ENCODE measurements at places on chromosomes 1 and 21.

DNA sequence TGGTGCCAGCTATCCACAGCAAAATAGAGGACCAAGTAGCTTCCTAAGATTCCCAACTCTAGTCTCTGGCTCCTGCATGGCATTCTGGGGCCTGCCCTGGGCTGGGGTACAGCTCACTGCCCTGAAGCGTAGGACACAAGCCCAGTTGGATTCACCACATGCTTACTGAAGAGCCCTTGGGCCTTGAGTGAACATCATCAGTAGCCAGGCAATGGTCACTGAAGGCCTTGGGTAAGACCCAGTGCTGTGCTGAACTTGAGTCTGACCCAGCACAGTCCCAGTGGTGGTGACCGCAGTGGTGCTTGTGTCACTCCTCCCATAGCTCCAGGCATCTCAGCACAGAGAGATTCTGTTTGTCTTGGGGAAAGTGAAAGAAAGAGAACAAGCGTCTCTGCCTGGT, 7.7 kb upstream of the LCE3A start:
- no peak for DNase-seq

GRCh38 chr1:115098979-115099692, 9.8 kb upstream of the TSPAN2 start:
- peak; percentile 41 for DNase-seq

DNA sequence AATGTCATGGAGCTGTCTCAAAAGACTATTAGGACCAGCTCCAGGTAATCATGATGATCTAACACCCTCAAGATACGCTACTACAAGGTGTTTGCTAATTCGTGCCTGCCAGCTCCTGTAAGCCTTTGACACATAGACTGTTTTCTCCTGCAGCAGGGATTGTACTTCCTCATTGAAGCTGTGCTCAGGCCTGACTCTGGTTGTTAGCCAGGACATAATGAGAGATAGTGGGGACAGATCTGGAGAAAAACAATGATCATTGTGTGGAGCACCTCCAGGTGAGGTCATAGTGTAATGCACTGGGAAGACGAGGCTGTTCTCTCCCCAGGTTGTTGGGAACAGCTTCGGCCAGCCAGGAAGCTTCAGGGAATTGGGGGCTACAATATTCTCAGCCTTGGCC, 94.6 kb downstream of the SETD4 start:
- DNase-seq: no peak

DNA sequence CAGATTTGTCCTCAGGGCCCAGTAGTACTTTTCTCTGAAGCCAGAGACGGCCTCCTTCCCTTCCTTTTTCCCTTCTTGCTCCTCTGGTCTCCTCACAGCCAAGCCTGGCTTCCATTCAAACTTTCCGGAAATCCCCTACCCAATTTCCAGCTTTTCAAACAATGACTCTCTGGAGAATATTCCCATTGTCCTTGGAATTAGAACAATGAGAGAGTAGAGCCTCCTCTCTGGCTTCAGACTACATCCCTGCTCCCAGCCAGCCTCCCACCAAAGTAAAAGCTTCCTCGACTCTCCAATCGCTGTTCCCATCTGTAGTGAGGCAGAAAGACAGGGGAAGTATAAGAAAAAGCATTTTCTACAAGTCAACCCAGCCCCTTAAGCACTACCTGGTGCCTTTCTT, 77.7 kb upstream of the SOX13 start:
- DNase-seq: no peak

- DNase-seq: no peak
Observed at GRCh38 chr1:19654886-19655717, 9.6 kb upstream of the HTR6 start.

GRCh38 chr1:47616036-47616435, 178.2 kb downstream of the FOXD2 start:
- no peak for DNase-seq

DNA sequence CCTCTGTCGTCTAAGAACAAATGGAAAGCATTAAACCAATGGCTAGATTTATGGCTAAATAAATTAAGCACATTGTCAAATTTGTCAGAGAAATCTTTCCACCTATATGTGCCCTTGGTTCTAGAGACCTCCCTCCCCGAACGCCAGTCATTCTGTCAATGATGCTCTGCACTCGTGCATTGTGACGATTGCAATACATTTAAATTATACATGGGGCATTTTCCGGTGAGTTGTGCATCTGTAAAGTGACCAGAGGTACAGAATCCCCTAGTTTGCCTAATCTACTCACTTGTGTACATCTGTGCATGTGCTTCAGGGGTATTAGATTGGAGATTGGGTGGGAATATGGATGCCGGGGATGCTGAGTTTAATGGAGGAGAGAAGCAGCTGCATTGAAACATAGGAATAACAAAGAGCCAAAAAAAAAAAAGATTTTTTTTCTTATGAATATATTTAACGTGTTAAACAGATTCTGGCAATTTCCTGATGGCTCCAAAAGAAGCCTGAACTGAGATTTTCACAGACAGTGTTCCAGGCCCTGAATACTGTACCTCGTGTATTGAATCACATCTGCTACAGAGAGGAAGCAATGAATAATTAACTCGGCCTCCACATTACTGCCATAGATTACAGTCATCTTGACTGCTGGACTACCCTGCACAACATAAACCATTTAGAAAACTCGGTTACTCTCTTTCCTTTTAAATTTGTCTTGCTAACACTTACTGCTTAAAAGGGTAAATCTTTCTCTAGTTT, 149.0 kb upstream of the C1orf87 start:
- no peak for DNase-seq

DNA sequence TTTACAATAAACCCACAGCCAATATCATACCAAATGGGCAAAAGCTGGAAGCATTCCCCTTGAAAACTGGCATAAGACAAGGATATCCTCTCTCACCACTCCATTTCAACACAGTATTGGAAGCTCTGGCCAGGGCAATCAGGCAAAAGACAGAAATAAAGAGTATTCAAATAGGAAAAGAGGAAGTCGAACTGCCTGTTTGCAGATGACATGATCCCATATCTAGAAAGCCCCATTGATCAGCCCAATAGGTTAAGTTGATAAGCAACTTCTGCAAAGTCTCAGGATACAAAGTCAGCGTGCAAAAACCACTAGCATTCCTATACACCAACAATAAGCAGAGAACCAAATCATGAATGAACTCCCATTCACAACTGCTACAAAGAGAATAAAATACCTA, 235.5 kb downstream of the DPYD start:
- DNase-seq: no peak

GRCh38 chr1:23804183-23804835, 3.8 kb upstream of the GALE start:
- DNase-seq: no peak

GRCh38 chr1:245418077-245418476, 263.3 kb downstream of the KIF26B start:
- no peak for DNase-seq

GRCh38 chr1:5597171-5597850, 394.9 kb downstream of the NPHP4 start:
- no peak for DNase-seq

DNA sequence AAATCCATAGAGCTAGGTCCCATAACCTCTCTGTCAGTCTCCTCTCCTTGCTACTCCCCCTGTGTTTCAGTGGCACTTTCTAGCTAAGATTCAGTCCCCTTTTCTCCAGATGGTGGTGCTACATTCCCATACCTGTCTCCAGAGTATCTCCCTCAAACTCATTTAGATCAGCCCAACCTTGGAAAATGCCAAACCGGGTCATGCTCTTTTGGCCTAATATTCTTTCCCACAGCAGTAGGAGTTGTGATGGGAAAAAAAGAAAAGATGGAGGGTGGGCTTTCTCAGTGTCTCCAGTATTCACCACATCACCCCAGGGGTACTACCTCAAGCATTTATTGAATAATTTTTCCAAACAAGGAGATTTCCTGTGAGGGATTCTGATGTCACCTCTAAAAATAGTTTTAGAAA, 3.2 kb upstream of the RXFP4 start:
- DNase-seq: peak; percentile 67

DNA sequence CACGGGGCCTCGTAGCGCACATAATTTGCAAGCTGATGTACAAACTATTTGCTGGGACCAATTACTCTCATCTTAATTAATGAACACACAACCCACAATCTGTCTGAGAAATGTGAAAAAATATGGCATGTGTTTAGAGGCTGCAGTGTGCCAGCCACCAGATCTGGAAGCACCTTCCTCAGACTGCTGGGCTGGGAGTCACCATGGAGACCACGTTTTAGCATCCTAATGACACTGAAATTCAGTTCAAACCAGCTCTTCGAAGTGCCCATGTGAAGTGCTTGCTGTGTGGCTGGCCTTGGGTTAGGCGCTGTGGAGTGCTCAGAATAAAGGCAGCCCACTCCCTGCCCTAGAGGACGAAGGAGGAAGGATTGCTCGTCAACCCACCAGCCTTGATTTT, 482.4 kb downstream of the OMA1 start:
- DNase-seq: no peak

- no peak for DNase-seq
Observed at GRCh38 chr1:33234131-33234530, 22.2 kb upstream of the ZNF362 start.

DNA sequence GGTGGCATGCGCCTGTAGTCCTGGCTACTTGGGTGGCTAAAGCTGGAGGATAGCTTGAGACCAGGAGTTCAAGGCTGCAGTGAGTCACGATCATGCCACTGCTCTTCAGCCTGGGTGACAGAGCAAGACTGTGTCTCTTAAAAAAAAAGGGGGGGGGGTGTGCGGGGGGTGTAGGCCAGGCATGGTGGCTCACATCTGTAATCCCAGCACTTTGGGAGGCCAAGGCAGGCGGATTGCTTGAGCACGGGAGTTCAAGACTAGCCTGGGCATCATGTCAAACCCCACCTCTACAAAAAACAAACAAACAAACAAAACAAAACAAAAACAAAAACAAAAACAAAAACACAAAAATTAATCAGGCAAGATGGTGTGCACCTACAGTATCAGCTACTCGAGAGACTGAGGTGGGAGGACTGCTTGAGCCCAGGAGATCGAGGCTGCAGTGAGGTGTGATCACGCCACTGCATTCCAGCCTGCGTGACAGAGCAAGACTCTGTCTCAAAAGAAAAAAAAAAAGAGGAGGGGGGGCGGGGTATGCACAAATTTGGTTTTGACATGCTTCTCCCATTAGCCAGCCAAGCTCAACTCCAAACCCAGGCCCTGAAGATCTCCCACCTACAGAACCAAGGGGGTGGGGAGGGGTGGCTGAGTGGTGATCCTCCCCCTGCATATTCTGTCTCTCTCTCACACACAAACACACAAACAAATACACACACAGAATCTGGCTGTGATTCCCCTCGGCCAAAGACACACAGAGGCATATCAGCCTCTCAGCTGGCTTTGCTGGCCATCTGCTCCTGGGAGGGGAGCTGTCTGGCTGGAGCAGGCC, 3.1 kb downstream of the PTAFR start:
- DNase-seq: no peak

- no peak for DNase-seq
Observed at GRCh38 chr1:228455715-228456114, 31.5 kb upstream of the RNF187 start.

DNA sequence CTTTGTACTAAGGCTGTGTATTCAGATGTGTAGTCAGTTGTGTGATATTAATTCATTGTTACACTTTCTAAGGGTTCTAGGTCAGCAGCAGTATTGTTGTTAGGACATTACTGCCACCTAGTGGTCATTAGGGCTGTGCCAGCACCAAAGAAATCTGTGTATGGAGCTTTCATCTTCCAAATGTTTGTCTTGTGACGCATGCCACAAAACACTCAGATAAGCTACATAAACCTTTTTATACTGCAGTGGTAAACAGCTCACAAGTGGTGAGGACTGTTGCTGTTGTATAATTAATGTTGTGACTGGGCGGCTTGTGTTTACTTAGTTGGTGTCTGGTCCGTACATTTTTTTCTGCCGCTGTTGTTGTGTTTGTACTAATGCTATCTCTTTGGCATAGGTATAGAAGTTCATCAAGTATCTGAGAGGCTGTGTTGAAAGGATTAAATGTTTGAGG, 51.7 kb downstream of the S1PR1 start:
- DNase-seq: peak; percentile 80

- DNase-seq: no peak
Observed at GRCh38 chr1:184429335-184429734, 42.5 kb downstream of the C1orf21 start.

- DNase-seq: no peak
Observed at GRCh38 chr1:40858856-40859416, 3.2 kb downstream of the CITED4 start.

GRCh38 chr1:100835866-100836842, 58.5 kb downstream of the EXTL2 start:
- peak; percentile 88 for DNase-seq

All from mammary epithelial cell (primary cell).